ENCODE measurements at places on chromosomes 5 and 9.

GRCh38 chr5:10421896-10422691, 19.6 kb upstream of the ROPN1L start:
- DNase-seq = no peak

DNA sequence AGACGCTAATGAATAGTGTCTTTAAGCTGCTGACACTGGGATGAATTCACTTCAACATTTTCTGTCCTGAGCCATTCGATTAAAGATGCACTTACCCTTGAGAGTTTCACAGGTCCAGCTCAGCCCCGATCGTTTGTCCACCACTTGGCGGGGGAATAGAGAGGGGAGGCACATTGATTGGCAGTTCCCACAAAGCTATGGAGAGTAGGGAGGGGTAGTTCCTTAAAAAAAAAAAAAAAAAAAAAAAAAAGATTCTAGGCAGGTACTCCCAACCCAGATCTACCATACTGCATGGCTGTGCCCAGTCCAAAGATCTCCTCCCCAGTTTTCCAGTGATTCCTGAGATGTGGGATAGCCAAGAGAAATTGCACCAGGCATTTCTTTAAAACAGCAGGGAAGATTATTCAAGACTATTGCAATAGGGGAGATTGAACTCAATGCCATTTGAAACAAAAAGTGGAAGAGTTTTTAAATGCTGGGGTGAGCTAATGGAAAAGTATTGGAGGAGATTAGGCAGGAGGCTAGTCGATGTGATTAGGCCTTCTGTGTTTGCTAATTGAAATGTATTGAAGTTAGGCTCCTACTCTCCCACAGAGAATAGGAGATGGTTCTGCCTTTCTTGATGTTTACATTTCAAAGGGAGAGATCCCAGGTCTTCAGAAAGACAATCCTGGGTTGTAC, 2217.4 kb upstream of the WWC1 start:
- no peak for DNase-seq

DNA sequence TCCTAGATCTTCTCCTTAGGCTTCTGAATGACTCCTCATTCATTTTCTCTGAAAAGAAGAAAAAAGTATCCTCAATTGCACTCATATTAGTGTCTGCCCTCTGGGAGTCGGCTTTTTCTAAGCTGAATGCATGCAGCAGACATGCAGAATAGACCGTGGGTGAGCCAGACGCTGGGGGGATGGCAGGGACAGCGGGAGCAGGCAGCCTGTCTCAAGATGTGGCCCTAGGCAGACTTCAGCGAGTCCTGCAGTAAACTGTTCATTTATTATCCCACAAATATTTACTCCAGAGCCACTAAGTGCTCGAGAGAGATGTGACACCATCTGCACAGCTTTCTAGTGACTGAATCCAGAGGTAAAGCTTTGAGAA, 164.9 kb upstream of the RAI14 start:
- DNase-seq = no peak

GRCh38 chr5:15959370-15960164, 220.0 kb downstream of the MARCHF11 start:
- no peak for DNase-seq

- peak; percentile 20 for DNase-seq
Observed at GRCh38 chr9:101398930-101399642, 435 bp downstream of the ZNF189 start.

DNA sequence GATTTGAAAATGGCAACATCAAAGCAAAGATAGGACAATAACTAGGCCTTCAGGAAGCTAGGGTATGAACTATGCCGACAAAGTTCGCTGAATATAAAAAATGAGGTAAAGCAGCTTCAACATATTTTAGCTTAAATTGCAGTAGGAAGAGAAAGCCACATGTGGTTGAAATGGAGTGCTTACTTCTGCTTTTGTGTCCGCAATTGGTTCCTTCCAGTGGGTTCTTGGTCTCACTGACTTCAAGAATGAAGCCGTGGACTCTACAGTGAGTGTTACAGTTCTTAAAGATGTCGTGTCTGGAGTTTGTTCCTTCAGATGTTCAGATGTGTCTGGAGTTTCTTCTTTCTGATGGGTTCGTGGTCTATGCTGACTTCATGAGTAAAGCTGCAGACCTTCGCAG, 95.2 kb downstream of the APTX start:
- no peak for DNase-seq

DNA sequence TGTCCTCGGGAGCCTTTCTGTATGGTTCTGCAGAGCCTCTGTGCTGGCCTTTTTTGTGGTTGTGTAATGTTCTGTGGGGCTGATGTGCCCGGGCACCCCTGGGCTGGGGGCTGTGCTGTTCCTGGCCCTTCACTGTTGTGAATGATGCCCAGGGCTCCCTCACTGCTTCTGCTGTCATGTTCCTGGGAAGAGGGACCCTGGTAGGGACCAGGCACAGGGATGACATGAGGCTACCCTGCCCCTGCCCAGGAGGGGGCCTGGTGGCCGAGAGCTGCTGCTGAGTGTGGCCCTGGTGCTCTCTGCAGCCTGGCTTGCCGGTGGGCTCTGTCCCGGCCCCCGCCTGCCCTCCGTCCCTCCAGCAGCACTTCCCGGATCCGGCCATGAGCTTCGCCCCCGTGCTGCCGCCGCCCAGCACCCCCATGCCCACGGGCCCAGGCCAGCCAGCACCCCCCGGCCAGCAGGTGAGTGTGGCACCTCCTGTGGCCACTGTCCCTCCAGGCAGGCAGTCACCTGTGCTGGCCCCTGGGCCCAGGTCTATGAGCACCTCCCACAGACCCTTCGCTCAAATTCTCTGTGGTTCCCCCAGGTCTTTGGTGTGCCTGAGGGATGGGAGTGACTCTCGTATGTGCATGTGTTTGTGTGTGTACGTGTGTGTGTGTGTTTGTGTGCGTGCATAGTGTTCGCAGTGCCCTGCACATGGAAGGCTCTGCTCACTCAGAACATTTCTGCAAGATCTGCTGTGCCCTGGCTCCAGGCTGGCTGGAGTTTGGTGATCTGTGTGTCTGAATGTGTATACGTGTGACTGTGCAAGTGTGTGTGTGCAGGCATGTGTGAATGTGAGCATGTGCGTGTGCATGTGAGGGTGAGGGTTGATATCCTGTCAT, 72.3 kb downstream of the WNK2 start:
- peak; percentile 1 for DNase-seq

Measured in stimulated activated naive CD8-positive, alpha-beta T cell treated with anti-CD3 and anti-CD28 coated beads, Interleukin-15, Interleukin-2, amounts not matched to agents 100 U/mL and 50 U/mL, for 24 hours (primary cell).